ENCODE measurements at places on chromosomes 13 and 19.

- no peak for DNase-seq
Observed at GRCh38 chr13:20001366-20002190, 43.1 kb downstream of the ZMYM2 start.

GRCh38 chr19:37362733-37363132 is 8.2 kb upstream of the ZNF527 start:
- no peak for DNase-seq

- DNase-seq, result no peak
Observed at GRCh38 chr13:46202188-46202795, 9.4 kb upstream of the LRRC63 start.

- DNase-seq, result no peak
Observed at GRCh38 chr13:36028359-36029025, 102.7 kb downstream of the DCLK1 start.

GRCh38 chr13:45364876-45365557 is 24.0 kb upstream of the TPT1 start:
- no peak for DNase-seq

DNA sequence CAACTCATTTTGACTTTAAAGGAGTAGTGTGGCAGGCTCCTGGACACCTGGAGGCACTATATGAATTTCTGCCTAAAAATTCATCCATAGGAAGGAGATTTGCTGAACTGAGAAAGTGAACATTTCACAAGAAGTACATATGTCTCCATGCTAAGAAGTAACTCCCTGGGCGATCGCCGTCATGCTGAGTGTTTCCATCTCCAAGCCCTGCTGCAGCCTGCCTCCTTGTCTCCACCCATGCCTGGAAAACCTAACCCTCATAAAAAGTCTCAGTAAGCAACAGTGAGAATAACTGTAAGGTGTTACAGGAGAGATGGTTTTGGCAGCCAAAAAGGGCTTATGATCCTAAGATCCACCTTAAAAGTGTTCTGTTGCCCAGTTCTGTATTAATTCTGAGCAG is 251.3 kb downstream of the SHISA2 start:
- DNase-seq, result no peak

GRCh38 chr13:44817131-44817671 is 172.1 kb downstream of the NUFIP1 start:
- DNase-seq, result peak; percentile 63

- no peak for DNase-seq
Observed at GRCh38 chr13:47564041-47564440, 437.0 kb downstream of the SUCLA2 start.

DNA sequence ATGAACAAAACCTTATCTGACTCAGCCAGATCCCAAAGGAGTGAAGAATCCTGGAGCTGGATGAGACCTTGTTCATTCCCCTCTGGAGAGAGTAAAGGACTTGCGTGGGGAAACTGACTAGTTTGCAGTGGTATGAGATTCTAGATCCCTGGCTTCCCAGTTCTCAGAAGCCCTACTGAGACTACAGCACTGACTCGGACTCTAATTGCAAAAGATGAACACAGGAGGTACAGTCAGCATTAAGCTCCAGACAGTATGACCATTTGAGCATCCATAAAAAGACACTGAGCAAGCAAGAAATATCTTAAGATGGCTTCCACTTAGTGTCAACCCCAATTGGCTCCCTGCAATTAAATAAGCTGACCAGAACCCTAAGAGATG is 6.8 kb downstream of the ZC3H4 start:
- DNase-seq, result no peak

- no peak for DNase-seq
Observed at GRCh38 chr13:49858178-49858856, 65.8 kb upstream of the KPNA3 start.

DNA sequence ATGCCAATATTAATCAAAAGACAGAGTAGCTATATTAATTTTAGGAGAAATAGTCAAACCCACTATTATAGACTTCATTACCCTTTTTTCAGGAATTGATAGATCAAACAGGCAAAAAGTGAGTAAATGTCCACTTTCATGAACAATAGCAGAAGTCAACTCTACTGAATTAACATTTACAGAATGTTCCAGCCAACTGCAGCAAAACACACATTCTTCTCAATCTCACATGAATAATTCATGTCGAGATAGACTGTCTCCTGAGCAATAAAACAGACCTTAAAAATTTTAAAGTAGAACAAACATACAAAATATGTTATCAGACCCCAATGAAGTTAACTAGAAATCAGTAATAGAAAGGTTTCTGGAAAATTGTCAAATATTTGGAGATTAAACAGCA is 118.4 kb downstream of the MYO16 start:
- DNase-seq, result no peak

DNA sequence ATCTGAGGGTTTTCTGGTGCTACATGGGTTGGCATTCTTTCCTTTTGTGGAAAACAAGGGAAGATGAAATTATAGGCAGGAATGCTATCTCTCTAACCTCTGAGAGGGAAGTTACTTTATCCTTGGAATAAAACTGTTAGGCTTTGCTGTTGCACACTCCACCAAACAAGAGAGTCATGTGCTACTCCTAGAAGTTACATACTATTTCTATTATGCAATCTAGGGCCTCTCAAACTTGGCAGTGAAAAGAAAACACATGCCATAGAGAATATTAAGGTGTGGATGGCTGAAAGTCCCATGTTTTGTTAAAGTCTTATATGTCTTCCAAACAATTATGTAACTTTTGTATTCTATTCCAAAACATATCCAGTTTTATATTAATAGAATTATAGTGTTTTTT is 367.9 kb downstream of the SLC7A1 start:
- DNase-seq, result no peak

DNA sequence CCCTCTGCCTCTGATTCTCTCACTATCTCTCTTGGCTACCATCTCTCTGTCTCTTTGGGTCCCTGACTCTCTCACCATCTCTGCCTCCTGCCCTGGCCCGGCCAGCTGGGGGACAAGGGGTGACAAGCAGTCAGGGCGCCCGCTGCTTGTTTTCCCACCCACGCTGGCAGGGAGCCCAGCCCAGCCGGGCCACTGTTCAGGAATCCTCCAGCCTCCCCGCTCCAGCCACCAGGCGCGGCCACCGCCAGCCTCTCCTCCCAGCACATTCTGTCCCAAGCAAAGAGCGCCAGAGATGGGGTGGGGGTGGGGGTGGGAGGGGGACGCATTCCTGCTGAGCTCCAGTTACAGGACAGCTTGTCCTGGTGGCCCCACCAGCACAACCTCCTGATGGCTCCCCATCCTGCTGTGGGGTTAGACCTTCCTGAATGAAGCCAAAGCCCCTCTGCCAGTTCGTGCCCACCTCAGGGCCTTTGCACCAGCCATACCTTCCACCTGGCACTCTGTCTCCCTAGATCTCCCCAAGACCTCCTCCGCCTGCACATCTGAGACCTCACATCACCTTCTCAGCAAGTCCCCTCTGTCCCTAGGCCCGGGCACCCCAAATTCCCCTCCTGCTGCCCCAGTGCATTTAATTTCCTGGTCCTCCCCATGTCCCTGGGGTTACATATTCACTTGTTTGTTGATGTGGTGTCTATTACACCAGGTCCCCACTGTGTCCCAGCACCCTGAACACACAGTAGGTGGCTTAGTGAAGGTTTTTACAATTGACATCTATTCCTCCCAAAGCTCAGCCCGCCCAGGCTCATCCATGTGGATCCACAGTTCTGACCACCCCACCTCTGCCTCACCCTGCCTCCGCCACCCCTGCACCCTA is 12.5 kb downstream of the ARRDC2 start:
- no peak for DNase-seq

GRCh38 chr19:52943134-52943883 is 19.4 kb downstream of the ZNF816 start:
- DNase-seq, result no peak

- no peak for DNase-seq
Observed at GRCh38 chr19:11737964-11738745, 591 bp downstream of the ZNF823 start.

DNA sequence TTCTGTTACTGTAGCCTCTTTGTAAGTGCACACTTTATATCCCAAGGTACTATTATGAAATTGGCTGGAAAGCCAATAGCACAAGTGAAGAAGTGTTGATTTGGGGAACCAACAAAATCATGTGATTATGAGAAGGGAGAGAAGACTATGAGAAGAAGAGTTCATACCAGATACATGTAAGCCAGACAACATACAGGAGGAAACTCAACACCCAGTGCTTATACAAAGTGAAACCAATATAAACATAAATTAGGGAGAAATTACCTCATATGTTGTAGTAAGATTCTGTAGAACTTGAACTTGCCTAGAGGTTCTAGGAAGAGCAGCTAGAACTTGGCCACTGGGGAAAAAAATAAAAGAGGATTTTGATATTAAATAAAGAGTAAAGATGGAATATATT is 17.4 kb downstream of the CPB2 start:
- no peak for DNase-seq

DNA sequence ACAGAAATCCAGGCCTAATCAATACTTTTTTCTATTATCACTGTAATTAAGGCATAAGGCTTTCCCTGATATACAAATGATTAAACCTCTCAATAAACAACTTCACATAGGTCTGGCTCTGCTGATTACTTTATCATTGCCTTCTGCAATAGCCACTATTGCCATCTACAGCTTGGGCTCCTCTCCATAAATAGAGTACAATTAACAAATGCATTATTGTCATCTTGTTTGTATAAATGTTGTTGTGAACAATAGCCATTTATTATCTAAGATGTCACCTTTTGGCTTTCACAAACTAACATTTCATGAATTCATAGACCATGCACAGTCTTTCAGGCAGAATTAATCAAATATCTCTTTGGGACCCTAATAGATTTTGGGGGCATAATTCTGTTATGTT is 53.3 kb downstream of the NHLRC3 start:
- no peak for DNase-seq

GRCh38 chr19:48735031-48735615 is 5.3 kb downstream of the RASIP1 start:
- no peak for DNase-seq

GRCh38 chr13:44359983-44360375 is 13.6 kb upstream of the SERP2 start:
- peak; percentile 33 for DNase-seq

DNA sequence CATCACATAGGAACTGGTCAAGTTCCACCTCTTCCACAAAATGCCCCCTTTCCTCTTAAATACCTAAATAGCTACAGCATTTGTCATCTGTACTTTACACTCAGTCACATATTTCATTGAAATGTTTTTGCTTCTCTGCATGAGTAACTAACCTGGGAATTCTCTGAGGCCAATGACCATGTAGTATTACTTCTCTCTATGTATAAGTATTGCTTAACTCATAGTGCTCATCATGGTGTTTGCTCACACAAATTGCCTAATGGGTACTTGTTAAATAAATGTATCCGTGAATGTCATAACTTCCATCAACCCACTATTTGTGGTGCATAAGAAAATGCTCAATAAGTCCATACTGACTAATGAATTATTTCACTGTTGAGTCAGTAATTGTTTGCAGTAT is 115.5 kb downstream of the FGF14 start:
- no peak for DNase-seq

DNA sequence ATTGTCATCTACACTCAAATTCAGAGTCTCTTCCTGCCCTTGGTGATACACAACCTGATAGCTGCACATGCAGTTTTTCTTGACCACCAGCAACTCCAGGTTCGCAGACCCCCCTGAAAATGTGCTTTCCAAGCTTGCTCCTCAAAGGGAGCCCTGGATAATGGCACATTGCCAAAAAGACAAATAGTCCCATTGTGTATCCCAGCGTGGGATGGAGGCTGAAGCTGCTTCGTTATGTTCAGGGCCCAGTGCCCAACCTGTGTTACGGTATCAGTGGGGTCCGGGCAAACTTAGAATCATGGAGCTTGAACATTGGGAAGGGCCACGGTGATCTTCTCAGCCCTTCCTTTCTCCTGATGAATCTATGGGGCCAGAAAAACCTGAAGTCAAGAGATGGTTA is 173.0 kb downstream of the TEX29 start:
- DNase-seq, result no peak

- DNase-seq, result no peak
Observed at GRCh38 chr13:49806126-49806536, 13.6 kb upstream of the KPNA3 start.

DNA sequence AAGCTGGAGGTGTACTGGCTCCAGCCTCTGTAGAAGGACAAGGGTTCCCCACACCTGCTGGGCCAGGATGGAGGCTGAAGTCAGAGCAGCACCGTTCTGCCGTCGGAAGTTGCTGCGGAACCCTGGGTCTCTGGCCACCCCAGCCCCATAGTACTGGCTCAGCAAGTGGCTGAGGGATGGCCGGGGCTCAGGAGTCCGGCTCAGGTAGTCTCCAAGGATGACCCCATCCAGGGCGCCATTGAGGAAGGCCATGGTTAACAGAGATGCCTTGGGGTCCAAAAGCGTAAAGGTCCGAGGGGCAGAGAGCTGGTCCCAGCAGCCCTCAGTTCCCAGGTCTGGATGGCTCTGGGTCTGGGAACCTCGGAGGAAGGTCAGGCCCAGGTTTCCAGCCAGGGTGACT is 3.7 kb downstream of the PGLYRP2 start:
- DNase-seq, result no peak

DNA sequence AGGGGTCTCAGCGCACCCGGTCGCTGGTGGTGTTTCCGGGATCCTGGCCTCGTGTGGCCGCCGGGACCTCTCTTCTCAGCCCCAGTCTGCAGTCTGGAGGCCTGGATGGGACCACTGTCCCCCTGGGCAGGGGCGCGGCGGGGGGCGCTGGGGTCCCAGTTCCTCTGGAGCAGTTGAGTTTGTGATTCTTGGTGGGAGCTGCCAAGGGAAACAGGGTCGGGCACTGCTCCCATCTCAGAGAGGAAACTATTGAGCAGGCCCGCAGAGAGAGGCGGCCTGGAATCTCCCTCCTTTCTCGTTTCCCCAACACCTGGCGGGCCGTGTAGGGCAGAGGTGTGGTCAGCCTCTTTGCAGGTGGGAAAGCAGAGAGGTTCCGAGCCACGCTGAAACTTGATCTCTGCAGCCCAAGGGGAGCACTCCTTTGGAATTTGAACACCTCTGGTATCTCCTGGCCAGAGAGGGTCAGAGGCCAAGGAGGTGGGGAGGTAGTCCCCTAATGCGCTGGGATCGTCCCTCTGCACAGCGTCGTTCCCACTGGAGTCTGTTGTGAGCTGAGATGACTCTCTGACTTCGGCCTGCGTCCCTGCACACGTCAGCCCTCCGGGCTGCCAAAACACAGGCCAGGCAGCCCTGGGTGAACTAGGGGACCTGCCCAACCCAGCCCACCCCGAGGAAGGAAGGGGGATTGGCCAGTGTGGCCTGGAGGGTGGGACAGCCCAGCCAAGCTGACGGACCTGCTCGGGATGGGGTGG is 741 bp downstream of the PLEKHF1 start:
- no peak for DNase-seq

DNA sequence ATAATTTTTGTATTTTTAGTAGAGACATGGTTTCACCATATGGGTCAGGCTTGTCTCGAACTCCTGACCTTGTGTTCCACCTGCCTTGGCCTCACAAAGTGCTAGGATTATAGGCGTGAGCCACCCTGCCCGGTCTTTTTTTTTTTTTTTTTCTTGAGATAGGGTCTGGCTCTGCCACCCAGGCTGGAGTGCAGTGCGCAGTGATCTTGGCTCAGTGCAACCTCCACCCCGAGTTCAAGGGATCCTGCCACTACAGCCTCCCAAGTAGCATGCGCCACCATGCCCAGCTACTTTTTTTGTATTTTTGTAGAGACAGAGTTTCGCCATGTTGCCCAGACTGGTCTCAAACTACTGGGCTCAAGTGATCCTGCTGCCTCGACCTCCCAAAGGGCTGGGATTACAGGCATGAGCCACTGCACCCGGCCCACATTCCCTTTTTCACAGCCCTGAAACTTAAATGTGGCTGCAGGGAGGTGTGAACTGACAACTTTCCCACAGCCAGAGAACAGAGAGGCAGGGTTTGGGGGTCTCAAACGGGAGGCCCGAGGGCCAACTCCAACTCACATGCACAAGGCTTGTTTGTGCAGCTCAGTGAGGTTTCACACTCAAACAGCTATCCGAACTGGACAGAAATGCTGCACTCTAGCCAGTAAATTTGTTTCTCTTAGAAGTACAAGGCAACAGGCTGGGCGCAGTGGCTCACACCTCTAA is 4.4 kb upstream of the S1PR5 start:
- DNase-seq, result no peak

All from HCT116 (cell line).